Activated naive CD4-positive, alpha-beta T cell (primary cell): ENCODE measurements at places on chromosomes 3 and 15.

DNA sequence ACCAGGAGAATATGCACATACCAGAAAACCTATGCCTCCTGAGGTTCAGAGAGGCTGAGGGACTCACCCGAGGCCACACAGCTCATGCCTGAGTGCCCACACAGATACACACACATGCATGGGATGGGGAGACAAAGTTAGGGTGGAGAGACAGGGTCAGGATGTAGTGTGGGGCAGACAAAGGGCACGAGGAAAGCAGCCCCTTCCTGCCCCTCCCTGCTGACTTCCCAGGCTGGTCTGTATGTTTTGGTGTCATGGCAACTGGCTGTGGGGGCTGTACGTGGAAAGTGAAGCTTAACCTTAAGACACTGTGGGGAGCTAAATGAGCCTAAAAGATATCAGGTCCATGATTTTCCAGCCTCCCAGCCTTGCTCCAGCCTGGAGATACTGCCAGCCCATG is 57.8 kb downstream of the EPHB3 start:
- no peak for DNase-seq

DNA sequence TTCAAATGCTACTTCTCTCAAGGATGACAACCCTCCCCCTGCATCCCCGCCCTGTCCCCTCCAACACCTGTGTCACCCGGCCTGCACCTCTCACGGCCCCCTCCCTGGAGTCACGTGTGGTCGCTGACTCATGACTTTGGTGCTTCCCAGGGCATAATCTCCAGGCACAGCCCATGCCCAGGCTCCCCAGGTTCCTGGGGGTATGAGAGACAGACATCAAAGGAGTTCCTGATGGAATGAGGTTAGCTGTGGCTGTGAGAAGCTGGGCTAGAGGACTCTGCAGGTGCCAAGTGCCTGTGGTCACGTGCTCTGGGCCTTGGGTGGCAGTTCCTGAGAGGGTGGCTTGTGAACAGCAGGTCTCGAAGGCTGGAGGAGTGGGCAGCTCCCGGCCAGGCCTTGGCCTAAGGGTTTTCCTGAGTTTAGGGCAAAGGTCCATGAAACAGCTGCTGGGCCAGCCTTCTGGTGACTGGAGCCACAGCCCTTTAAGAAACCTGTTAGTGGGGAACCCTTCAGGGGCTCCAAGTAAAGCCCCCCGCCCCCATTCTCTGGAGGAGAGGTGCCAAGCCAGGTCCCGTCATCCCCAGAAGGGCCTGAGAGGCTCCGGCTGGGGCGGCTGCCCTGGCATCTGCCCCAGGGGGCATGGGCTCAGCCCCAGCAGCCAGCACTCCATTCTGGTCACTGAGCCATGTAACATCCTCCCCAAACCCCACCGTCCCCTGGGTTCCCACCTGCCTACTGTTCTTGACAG is 230.0 kb downstream of the XXYLT1 start:
- DNase-seq, result no peak

GRCh38 chr3:187975561-187976364 is 178.2 kb upstream of the LPP start:
- no peak for DNase-seq

DNA sequence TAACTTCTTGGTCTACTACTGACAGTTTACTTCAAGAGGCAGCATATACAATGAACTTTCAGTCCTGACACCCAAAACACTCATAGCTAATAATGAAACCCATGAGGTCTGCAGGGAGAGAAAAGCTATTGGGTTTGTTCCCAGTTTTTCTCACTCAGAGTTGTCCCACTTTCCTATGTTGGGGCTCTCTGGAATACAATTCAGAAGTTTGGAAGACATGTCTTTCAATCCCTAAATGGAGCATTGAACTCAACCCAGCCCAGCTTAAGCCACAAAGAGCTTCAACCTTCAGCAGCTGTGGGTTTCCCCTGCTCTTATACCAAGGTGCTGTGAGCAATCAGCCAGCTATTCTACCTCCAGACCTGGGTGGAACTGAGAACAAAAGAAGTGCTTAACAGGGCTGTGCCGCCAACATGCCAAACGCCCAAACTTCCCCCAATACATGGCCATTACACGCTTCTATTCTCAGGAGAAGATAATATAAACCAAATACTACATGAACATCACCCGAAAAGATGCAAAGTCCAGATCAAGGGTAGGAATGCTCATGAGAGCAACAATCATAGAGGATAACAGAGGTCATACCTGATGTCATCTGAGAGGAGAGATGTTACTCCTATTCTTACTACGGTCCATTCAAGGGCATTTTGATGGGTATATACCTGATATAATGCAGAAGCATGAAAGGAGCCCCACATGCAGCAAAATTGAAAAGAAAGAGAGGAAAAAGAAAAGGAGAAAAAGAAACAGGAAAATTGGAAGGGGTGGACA is 131.2 kb upstream of the TGFBR2 start:
- no peak for DNase-seq

DNA sequence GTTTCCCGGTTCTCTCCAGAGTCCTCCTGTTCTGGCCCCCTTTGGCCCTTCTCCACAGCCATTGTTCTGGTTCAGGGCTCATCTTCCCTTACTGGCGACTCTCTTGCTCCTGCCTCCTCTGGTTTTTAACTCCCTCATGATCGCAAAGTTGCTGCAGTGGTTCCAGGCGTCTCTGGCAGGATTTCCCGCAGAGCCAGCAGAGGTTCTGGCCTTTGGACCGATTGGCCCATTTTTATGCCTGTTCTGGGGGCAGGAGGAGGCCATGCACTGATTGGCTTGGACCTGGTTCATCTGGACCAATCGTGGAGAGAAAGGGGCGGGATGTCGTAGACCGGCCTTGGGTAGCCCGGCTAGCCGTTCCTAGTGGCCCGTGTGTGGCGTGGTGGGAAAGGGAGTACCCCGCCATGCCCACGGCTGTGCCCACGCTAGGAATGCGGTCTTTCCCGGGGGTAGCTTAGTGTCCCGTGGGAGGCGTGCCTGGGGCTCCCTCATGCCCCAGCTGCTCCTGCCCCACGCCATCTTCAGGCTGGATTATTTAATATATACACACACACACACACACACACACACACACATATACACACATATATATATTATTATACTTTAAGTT is 113.4 kb downstream of the FBLN2 start:
- no peak for DNase-seq

- DNase-seq, result no peak
These were observed 1.4 kb downstream of the SOX14 start for GRCh38 chr3:137765310-137766033.

GRCh38 chr3:146705225-146705624 is 100.1 kb upstream of the PLSCR5 start:
- no peak for DNase-seq

DNA sequence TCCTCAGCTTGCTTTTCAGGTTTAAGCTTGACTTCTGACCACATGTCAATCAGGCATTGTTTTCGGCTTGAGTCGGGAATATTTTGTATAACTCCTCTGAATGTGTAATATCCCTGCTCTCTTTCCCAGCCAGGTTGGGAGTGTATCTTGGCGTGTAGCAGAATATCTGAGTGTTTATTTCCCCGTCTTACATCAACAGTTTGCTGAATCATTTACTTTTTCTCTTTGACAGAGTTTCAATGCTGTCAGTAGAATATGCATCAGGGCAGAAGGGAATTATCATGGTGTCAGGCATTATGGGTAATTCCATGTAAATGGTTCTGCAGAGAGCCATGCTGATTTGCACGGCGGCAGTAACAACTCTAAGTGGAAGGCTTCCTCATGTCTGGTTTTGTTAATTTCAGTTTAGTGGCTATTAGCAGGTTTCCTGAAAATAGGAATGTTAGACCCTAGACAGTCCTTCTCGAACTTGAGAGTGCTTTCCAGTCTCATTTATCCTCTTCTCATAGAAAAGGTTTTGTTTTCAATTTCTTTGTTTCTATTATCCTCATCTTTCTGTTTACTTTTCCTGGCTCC is 566.3 kb downstream of the AGBL1 start:
- no peak for DNase-seq

DNA sequence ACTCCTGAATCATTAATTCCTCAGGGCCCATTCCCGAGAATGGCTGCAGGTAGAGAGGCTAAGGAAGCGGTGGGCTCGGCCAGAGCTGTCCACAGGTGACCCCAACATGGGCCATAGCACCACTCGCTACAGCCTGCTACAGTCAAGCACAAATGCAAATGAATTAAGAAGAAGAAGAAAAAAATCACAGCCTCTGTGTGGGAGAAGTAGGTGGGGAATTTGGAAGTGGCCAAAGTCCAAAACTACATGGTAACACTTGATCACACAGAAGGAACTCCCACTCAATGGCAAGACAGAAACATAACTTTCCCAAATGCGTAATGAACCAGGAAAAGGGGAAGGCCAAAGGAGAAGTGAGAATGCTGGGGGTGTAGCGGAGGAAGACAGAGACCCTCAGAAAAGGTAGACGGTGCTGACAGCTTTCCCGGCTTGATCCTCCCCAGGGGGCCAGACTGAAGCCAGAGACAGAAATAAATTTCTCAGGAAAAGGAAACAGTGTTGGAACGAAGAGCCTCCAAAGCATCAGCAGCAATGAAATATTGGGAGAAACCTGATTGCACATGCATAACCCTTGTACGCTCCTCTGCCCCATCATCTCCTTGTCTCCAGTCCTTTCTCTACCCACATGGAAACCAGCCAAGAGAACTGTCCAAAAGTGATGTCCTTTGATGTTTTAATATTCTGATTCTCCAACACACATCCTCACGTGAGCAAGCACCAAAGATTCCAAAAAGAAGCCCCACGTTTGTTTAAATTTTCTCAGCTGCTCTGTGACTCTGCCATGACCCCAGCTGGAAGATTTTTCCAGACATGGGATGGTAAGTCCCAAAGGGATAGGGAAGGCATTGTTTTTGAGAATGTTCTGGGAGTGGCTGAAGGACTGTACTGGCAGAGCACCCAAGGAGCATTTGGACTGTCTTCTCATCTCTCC is 107.6 kb downstream of the OXNAD1 start:
- no peak for DNase-seq
